Dermis microvascular lymphatic vessel endothelial cell (primary cell): ENCODE measurements at places on chromosomes 4 and X. TPM values are rescaled to one million over a fixed set of nuclear protein-coding genes. Genes with fewer than 3 reads are reported as not detected.
A peak's percentile ranks its signal among the peaks of the same experiment; 100 is the strongest.

The RTL3 gene
- not detected in 2 replicates for total RNA-seq

The NOA1 gene
- 14.2 and 18.5 TPM in 2 replicates for total RNA-seq

The CACNA1F gene
- under 0.01 TPM in 2 replicates for total RNA-seq

The GPR50 gene
- not detected in 2 replicates for total RNA-seq

The FRG2 gene
- not detected in 2 replicates for total RNA-seq

The SLC25A4 gene
- total RNA-seq: 5.7 and 5.9 TPM in 2 replicates

- no peak for DNase-seq
Observed at GRCh38 chr4:181578911-181579310, 664.3 kb upstream of the TENM3 start.

DNA sequence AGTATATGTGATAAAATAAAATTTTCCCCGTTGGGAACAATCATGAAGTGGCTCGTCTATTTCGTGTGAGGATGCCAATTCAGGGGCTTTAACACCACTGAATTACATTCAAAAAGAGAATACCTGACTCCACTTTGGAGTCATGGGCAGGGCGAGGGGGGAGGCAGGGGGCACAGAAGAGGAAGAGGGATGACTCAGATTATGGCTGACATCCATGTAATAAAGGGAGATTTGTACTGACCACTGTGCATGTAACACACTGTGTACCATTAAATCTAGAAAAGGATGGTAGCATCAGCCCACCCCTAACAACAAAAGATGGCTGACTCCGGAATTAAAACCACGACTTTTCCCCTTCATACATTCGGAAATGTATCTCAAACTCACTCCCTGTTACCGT lies 1.3 kb downstream of the SLC9A7 start:
- DNase-seq: peak; percentile 2

- no peak for DNase-seq
Observed at GRCh38 chr4:17155486-17155885, 257.0 kb upstream of the LDB2 start.

DNA sequence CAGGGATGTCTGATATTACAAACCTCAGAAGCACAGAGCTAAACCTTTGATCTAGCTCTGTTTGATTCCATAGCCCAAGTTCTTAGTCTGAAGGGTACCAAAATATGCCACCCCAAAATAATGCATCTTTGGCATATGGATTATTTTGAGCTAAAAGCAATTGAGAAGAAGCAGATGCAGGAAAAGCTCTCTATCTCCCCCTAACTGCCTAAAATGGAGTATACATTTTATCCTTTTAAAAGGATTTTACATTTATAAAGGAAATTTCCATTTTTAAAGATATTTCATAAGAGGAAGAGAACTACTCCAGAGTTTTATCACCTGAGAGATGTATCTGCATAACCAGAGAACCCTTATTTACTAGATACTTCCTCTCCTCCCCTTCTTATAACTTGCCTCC lies 158.7 kb downstream of the ZNF674 start:
- no peak for DNase-seq

DNA sequence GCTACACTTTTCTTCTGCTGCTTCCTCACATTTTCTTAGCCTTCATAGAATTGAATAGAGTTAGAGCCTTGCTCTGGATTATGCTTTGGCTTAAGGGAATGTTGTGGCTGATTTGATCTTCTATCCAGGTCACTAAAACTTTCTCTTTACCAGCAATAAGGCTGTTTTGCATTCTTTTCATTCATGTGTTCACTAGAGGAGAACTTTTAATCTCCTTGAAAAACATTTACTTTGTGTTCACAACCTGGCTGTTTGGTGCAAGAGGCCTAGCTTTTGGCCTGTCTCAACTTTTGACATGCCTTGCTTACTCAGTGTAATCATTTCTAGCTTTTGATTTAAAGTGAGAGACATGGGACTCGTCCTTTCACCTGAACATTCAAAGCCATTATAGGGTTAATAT lies 87.7 kb upstream of the RAB40AL start:
- no peak for DNase-seq

DNA sequence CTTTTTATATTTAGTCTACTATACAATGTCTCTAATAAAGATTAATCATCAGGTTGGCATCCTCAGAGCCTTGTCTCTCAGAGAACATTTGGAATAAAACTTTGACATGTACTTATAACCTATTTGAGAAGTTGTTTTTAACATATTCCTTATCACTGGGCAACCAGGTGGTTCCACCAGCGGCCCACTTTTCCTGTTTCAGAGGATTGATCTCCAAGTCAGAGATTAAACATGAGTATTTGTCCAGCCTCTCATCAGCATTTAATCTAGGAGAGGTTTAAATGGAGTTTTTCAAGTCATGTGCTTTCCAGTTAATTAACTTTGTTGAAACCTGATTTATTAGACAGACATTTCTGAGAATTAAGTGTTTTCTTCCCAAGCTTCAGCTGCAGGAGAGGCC lies 345.5 kb downstream of the GRXCR1 start:
- DNase-seq: no peak

- no peak for DNase-seq
Observed at GRCh38 chr4:114519368-114519767, 79.2 kb upstream of the UGT8 start.

GRCh38 chr4:123893011-123893981 lies 496.7 kb downstream of the SPRY1 start:
- peak; percentile 86 for DNase-seq

DNA sequence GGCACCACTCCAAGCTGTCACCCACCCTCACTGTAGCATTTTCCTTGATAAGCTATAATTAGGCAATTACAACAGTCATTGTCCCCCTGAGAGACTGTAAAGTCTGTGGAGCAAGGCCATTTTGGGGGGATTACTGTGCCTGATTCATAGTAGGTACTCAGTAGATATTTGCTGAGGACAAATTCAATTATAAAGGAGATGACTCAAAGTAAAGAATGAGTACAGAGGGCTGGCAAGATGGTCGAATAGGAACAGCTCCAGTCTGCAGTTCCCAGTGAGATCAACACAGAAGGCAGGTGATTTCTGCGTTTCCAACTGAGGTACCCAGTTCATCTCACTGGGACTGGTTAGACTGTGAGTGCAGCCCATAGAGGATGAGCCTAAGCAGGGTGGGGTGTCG lies 42.0 kb downstream of the MAOB start:
- DNase-seq: no peak

GRCh38 chr4:26206999-26207398 lies 113.8 kb upstream of the RBPJ start:
- DNase-seq: no peak

- DNase-seq: peak; percentile 55
Observed at GRCh38 chr4:163107754-163108153, 58.9 kb downstream of the NAF1 start.

- DNase-seq: no peak
Observed at GRCh38 chr4:118746251-118746919, 61.2 kb downstream of the METTL14 start.

- peak; percentile 44 for DNase-seq
Observed at GRCh38 chr4:124178449-124179021, 534.0 kb downstream of the ANKRD50 start.

GRCh38 chrX:55088795-55089489 lies at the start of gene PAGE2:
Gene PAGE2, plus strand, starts transcription at chrX:55089018. Its CDS starts 1,003 bp downstream, at chrX:55090021.
- no peak for DNase-seq

GRCh38 chr4:87035881-87036509 lies 101.2 kb downstream of the AFF1 start:
- no peak for DNase-seq

GRCh38 chr4:138967313-138967712 lies 48.3 kb upstream of the NOCT start:
- DNase-seq: no peak

- DNase-seq: no peak
Observed at GRCh38 chr4:83331956-83332355, 2.7 kb downstream of the HPSE start.

GRCh38 chrX:19723427-19723826 lies 164.0 kb downstream of the SH3KBP1 start:
- DNase-seq: no peak

GRCh38 chr4:5797866-5798265 lies 86.9 kb downstream of the EVC start:
- no peak for DNase-seq

- no peak for DNase-seq
Observed at GRCh38 chrX:144732588-144732987, 514.7 kb upstream of the SPANXN1 start.

- no peak for DNase-seq
Observed at GRCh38 chrX:40415675-40416074, 165.1 kb upstream of the ATP6AP2 start.

DNA sequence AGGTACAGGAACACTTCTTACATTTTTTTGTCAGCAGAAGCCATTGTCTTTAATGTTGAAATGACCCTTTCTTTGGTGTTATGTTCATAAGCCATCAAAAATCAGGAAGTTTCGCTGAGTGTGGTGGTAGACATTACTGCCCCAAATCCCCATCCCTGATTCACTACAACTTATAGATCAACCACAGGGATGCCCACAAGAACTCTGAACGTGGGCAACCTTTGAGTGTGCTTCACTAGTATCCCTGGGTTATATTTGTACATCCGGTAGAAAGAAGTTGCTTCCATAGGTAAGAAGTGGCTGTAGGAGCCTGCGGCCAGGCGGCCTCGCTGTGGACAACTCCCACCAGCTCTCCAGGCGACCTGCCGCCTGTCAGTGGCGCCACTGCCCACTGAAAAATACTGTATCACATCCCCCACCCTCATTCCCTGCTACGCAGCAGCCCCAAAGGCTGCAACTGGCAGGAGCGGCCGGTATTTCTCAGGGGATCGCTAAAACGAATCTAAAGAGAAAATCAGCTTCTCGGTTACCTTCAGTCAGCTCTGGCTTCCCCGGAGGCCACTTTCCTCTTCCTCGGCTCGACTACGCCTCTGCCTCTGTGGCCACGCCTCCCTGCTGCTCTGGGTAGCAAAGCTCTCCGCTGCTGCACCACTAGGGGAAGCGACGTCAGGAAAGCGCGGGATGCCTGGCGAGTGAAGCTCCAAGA lies 13.9 kb upstream of the ETDC start:
- peak; percentile 20 for DNase-seq

DNA sequence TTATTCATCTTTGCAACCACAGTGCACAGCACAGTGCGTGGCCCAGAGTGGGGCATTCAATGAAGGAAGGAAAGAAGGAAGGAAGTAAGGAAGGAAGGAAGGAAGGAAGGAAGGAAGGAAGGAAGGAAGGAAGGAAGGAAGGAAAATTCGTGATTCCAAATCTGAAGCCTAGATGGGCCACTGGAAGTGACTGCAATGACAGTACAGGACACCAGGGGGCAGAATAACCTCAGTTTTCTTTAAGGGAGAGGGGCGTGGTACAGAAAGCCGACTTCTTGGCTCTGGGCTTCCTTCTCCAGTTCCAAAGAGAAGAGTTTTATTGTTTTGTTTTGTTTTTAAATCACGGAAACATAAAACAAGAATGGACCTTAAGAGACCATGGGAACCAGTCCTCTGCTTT lies 47.8 kb downstream of the APLN start:
- DNase-seq: peak; percentile 54

- DNase-seq: no peak
Observed at GRCh38 chrX:153620576-153620975, 21.6 kb upstream of the CCNQ start.

GRCh38 chrX:40473460-40474204 lies 107.1 kb upstream of the ATP6AP2 start:
- DNase-seq: no peak

- DNase-seq: no peak
Observed at GRCh38 chr4:60652933-60653332, 547.2 kb upstream of the ADGRL3 start.

- DNase-seq: peak; percentile 62
Observed at GRCh38 chrX:16022580-16023200, 100.7 kb upstream of the GRPR start.

- no peak for DNase-seq
Observed at GRCh38 chr4:1584498-1584897, 99.6 kb downstream of the FAM53A start.

DNA sequence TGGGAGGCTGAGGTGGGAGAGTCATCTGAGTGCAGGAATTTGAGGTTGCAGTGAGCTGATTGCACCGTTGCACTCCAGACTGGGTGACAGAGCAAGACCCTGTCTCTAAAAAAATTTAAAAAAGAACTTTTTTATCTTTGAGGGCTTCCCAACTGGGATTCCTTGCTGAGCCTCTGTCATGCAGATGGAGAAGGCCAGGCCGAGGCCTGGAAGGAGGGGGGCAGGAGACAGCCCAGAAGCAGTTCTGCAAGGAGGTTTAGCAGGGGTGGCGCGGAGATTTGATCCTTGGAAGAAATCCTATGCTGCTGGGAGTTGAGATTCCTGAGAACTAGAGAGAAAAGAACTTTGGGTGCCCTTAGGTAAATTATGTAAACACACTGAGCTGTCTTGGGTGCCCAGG lies 2.5 kb upstream of the ARSD start:
- no peak for DNase-seq

- peak; percentile 34 for DNase-seq
Observed at GRCh38 chr4:170089274-170089667, 485 bp downstream of the AADAT start.
